ENCODE measurements at places on chromosomes 2 and 18.

GRCh38 chr2:219461047-219461514 lies 26.4 kb downstream of the SPEG start:
- DNase-seq: no peak

- DNase-seq: no peak
Measured at GRCh38 chr2:88729061-88729745, 37.7 kb downstream of the RPIA start.

GRCh38 chr2:10668402-10669012 lies 21.3 kb downstream of the NOL10 start:
- DNase-seq: no peak

DNA sequence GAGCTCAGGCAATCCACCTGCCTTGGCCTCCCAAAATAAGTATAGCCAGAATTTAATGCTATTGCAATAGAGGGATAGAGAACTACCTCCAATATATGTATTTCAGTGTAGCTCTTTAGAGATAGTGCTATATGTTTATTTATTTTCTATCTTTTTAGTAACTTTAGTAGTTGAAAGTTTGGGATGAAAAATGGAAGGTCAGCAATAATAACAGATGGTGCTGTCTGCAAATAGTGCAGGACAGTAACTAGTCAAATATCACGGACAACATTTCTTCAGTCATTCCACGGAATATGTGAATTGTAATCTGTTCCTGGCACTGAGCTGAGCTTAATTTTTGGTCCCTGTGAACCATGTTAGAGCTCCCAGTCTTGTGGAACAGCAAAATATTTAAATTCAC lies 43.2 kb upstream of the GULP1 start:
- DNase-seq: no peak

GRCh38 chr2:146873646-146874259 lies 971.1 kb upstream of the ACVR2A start:
- no peak for DNase-seq

DNA sequence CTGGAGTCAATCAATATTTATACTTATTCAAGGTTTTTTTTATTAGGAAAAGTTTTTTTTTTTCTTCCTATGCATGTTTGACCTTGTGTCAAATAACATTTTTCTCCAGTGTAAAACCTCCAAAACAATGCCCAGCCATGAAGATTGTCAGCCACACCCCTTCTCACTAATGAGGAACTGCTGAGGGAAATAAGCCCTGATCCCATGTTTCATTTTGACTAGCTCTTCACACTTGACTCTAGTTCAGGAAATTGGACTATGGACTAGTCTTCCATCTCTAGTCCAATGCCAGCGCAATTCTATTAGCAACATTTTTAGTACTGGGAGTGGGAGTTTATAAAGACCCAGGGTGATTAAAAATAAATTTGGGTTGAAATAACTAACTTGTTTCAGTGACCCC lies 275.6 kb upstream of the CXCR4 start:
- DNase-seq: no peak

DNA sequence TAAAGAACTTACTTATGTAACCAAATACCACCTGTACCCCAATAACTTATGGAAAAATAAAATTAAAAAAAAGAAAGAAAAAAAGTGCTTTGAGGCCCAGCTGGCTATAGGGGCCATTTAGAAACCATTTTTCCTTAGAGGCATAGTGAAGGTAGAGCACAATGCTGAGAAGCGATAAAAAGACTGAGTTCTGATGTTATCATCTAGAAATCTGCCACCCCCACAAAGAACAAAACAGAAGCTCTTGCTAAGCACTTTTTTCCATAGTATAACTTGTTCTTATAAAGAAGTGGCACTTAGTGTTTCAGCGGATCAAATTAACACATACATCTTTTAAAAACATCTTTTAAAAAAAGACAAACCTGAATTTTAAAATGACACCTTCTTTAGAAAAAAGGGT lies 51.4 kb downstream of the ICOS start:
- DNase-seq: no peak

GRCh38 chr2:126932529-126932928 lies 33.8 kb downstream of the TEX51 start:
- no peak for DNase-seq

- no peak for DNase-seq
Measured at GRCh38 chr2:230636684-230637271, 75.9 kb upstream of the CAB39 start.

- DNase-seq: no peak
Measured at GRCh38 chr18:1914489-1914888, 656.8 kb downstream of the METTL4 start.

GRCh38 chr18:74825460-74825859 lies 227.8 kb downstream of the ZNF407 start:
- no peak for DNase-seq

DNA sequence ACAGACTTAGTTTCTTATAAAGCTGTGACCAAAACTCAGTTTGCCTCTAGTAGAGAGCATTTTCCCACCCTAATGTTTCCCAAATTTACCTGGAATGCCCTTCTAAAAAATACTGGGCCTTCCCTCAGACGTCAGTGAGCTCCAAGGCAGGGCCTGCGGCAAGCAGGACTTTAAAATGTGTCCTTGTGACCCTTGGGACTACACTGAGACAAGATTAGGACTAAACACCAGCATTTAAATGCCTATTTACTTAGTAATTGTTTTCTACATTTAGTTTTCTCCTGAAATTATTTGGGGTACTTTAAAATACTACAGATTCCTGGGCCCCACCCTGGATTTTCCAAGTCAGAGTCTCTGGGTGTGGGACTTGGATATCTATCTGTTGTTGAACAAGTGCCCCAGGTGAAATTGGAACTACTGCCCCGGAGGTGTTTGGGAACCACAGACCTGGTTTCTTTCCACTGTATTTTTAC lies 14.3 kb downstream of the GATA6 start:
- DNase-seq: no peak

- no peak for DNase-seq
Measured at GRCh38 chr2:40384714-40385113, 67.2 kb downstream of the SLC8A1 start.

GRCh38 chr2:1248187-1248586 lies 165.1 kb upstream of the TPO start:
- no peak for DNase-seq

GRCh38 chr2:147045113-147045512 lies 799.7 kb upstream of the ACVR2A start:
- DNase-seq: no peak

- DNase-seq: no peak
Measured at GRCh38 chr2:30393510-30393909, 53.5 kb upstream of the LCLAT1 start.

DNA sequence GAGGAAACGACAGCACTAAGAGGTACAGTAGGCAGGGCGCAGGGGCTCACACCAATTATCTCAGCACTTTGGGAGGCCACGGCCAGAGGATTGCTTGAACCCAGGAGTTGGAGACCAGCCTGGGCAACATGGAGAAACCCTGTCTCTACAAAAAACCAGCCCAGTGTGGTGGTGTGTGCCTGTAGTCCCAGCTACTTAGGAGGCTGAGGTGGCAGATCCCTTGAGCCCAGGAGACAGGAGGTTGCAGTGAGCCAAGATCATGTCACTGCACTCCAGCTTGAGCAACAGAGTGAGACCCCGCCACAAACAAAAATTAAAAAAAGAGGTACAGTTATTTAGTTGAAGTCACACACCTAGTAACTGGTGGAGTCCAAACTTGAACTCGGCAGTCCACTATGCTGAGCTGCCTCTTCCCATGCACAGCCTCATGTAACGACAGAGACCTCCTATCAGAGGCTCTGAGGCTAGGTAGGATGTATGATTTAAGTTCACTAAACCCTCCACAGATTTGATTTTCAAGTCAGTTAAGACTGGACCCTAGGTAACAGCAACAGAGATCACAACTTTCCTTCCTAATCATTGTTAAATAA lies 8.7 kb downstream of the STK17B start:
- DNase-seq: no peak

DNA sequence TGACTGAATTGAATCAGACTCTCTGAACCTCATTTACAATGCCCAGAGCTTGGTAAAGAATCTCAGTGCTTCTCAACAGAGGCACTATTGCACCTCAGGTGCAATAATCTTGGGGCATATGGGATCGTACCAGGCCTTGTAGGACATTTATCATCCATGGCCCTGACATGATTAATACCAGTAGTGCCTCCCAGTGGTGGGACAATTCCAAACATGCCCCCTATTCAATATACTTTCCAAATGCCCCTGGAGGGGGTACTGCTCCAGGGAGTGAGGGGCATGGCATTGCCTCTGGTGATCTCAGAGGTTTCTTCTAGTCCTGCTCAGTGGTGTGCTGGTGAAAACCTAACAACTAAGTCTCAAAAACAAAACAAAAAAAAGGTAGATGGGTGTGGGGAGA lies 174.9 kb upstream of the SMAD2 start:
- DNase-seq: no peak

DNA sequence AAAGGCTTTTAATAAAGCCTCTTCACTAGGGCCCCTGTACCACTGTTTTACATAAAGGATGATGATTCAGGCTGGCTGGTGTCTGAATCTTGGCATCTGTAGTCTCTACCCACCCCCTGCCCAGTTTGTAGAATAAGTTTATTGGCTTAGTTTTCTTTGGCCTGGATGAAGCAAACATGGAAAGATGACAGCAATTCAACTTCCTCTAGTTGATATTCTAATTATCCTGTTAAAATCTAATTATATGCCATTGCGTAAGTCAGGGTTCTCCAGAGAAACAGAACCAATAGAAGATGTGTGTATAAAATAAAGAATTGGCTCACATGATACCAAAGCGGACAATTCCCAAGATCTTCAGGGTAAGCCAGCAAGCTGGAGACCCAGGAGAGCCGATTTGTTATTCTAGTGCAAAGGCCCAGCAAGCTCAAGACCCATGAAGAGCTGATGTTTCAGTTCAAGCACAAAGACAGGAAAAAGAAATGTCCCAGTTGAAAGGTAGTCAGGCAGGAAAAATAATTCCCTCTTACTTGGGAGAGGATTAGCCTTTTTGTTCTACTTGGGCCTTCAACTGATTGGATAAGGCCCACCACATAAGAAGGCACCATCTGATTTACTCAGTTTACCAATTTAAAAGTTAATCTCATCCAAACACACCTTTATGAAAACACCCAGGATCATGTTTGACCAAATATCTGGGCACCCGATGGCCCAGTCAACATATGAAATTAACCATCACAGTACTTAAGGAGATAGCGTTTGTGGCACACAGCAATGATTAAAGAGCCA lies 82.6 kb upstream of the LYPD1 start:
- no peak for DNase-seq

- no peak for DNase-seq
Measured at GRCh38 chr2:197307933-197308521, 2.6 kb downstream of the ANKRD44 start.

- DNase-seq: no peak
Measured at GRCh38 chr2:214750529-214750928, 59.0 kb downstream of the BARD1 start.

DNA sequence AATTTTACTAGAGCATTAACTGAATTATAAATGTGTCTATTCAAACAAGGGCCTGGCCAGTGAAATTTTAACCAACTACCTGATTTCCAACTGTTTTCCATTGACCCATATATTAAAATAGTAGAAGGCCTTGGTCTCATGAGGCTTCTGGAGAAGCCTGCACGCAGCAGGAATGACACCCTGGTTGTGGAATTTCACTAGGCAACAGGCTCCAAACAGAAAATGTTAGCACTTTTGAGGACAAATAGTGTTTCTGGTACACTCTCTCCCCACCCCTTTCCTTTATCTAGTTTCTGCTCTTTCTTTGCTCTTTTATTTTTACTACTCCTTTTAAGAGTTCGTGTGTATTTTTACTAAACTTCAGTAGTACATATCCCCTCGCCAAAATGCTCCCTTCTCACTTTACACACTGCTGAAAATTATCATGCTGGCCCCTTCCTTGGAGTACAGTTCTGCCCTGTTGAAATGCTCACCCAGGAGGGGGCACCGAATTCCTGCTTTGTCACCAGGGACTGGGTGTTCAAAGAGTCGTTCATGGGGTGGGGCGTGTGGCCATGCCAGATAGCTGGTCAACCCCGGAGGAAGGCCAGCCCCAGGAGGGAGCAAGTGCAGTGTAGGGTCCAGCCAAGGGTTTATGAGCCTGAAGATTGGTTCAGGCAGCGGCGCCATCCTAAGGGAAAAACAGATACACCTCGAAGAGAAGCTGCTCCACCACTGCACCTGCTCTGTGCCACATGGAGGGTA lies 22.1 kb upstream of the COL6A3 start:
- DNase-seq: no peak

- DNase-seq: peak; percentile 55
Measured at GRCh38 chr18:9690418-9691188, 17.5 kb upstream of the RAB31 start.

GRCh38 chr2:241730671-241731293 lies 3.6 kb upstream of the D2HGDH start:
- no peak for DNase-seq

DNA sequence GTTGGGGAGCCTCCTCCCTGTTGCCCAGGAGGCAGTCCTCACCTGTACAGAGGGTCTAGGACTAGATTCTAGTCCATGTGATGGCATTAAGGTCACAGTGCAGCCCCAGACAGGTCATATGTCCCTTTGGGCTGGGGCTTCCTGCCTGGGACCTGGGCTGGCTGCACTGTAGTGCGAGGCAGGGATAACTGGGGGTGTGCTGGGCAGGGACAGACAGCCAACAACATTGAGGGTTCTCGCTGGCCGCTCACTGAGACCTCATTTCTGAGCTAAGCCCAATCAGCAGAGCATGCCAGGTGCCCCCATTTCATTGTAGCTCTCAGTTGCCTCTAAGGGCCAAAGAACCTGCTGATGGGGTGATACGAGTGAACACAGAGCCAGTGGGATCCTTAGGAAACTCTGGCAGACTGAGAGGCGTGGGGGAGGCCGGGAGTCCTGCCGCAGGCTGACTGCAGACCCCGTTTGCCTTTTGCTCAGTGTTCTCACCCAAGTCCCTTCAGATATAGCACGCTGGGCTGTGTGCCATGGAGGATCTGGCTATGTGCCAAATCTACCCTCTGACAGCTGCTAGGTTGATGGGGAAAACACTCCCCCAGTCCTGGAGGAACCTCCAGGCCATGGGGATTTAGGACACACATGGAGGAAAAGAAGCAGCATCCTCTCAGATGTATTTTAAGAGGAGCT lies 51.9 kb downstream of the DYSF start:
- DNase-seq: peak; percentile 39

DNA sequence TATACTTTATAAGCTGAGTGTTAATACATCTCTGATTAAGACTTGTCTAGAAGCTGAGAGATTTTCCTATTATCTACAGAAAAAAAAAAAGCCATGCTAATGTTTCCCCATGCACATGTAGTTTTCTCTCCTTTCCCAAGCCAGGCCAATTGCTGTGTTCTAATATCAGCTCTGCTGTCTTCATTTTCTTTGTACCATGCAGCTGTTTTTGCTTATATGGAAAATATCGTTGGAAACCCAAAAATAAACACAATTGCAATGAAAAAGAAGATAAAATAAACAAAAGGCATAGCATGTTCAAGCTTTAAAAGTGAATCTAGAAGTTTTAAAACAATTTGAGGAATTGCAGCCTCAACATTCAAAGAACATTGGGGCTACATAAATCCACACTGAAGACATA lies 817.4 kb upstream of the ACVR2A start:
- DNase-seq: no peak

GRCh38 chr2:46781468-46782189 lies 134.0 kb downstream of the MCFD2 start:
- DNase-seq: no peak

GRCh38 chr2:118032169-118033013 lies 18.5 kb upstream of the CCDC93 start:
- no peak for DNase-seq

Measured in NCI-H524 treated with DMSO at 0.1 percent for 48 hours (cell line).